Activated naive CD4-positive, alpha-beta T cell treated with Interleukin-2 at 50 U/mL for 16 hours (primary cell): ENCODE measurements at places on chromosomes 1 and 21.

- no peak for DNase-seq
Observed at GRCh38 chr21:42705746-42706374, 52.4 kb downstream of the PDE9A start.

DNA sequence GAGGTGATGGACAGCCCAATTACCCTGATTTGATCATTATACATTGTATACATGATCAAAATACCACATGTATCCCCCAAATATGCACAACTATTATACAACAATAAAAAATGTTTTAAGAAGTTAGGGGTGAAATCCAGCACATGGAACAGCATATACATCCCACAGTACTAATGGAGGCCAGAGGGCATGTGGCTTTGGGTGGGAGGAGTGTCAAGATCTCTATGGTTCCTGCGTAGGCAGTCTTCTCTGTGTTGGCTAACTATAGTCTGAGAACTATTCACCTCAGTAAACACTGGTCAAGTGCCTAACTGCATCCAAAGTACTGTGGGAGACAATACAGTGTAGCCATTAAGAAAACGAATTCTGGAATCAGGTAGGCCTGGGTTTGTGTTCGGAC, 74.1 kb downstream of the GADD45A start:
- no peak for DNase-seq

DNA sequence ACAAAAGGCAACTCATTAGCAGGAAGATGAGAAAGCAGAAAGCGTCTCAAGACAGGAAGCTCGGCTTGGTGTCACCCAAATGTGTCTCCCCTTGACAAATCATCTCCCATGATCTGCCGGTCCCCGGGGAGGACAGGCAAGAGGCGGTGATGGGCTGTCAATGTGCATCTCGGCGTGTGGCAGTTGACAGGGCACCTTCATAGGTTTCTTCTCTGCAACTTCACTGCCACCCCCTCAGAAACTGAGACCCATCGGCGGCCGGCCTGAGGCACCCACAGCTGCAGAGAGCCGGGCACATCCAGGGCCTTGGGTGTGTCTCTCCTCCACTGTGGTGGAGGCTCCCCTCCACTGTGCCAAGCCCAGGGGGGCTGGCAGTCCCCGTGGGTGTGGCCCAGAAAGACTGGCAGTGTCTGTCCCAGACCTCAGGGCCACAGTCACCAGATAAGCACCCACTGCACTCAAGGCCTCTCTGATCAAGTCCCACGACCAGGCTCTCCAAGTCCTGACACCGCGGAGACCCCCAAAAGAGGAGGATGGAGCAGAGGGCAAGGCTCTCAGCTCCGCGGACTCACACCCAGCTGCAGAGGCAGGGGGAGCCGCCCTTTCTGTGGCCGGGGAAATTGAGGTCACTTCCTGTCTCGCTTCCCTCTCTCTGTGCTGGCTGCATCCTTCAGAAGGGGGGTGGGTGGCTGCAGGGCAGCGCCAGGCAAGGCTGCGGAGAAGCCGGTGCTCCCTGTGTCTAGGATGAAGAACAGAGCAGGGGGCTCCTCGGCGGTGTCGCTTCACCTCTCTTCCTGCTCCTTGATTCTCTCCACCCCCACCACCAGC, 39.6 kb upstream of the LBR start:
- peak; percentile 80 for DNase-seq

DNA sequence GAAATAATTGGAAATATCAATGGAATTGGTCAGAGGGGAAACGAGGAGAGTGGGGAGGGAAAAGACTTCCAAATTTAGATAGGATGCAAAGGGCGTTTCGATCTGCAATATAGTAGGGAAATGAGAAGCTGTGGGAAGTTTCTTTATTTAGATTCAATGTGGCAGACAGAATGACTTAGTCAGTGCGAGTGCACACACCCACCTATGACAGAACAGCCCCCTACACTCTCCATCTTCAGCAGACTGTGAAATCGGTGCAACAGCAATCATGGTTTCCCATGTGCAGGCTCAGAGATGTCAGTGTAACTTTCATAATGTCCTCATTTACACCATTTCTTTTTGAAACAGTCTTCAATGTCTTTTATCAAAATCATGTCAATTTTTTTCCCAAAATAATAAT, 46.0 kb downstream of the DIP2A start:
- DNase-seq, result no peak

GRCh38 chr1:107831921-107832320, 133.1 kb downstream of the VAV3 start:
- DNase-seq, result no peak
